ENCODE measurements at places on chromosomes 4 and X. TPM values are rescaled to one million over a fixed set of nuclear protein-coding genes. Genes with fewer than 3 reads are reported as not detected.

DNA sequence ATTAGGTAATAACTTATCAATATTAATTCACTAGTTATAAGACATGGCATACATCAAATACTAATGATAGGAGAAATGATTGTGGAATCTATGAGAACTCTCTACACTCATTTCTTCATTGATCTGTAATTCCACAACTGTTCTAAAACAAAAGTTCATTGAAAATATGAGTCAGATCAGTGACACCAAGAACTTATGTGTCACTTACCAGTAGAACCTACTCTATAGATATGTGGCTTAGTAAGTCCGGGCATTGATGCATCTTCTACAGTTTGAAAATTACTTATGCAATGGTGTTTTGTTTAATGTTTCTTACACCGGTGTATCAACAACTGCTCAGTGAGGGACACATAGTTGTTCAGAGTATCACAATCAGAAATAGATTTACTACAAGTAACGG, 520.3 kb downstream of the ARAP2 start:
- no peak for DNase-seq

GRCh38 chr4:71882113-71882841, 98.4 kb upstream of the GC start:
- DNase-seq, result no peak

Gene CD40LG
- not detected for total RNA-seq

Gene MAGEB10
- not detected for total RNA-seq
